ENCODE measurements at places on chromosomes 5 and 9. TPM values are rescaled to one million over a fixed set of nuclear protein-coding genes. Genes with fewer than 3 reads are reported as not detected.

DNA sequence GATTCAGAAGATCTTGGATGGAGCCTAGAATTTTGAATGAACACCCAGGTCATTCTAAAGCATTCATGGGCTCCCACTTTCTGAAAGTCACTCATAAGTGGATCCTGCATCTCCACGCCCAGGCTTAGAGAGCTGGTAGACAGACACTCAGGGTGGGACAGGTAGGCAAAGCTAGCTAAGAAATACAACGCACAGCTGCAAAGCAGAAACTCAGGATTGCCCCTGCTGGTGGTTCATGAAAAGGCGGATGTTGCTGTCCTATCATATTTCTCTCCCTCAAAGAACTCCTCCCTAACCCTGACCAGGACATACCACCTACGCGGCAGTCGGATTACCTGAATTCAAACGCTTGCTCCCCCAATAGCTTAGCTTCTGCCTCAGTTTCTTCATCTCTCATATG is 226.5 kb downstream of the GLIS3 start:
- no peaks in the 10 kb centered on the region for H3K36me3 ChIP-seq
- H3K27ac ChIP-seq, result no peak overlapping the region
- no peaks in the 10 kb centered on the region for H3K27me3 ChIP-seq
- no peak overlapping the region for H3K4me3 ChIP-seq
- no peaks in the 10 kb centered on the region for H3K4me1 ChIP-seq

GRCh38 chr9:129077236-129077635 is 3.7 kb upstream of the DOLPP1 start:
- no peak overlapping the region for H3K27ac ChIP-seq
- DNase-seq, result no peak
- H3K4me1 ChIP-seq, result peaks cover 9% of the 10 kb centered on the region
- no peaks in the 10 kb centered on the region for H3K36me3 ChIP-seq
- no peak overlapping the region for H3K4me3 ChIP-seq
- H3K27me3 ChIP-seq, result no peaks in the 10 kb centered on the region

DNA sequence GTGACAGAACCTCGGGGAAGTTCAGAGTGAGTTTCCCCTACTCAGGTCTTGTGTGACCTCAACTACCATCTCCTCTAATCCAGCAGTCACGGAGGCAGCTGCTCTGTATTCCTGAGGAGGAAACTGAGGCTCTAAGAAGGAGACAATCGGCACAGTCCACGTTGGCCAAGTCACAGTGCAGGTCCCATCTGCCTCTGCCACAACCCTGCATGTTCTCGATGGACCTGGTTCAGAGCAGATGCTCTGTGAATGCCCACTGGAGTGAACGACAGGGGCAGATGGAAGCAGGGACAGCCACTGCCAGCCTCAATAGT is 722 bp upstream of the ERGIC1 start:
- no peak overlapping the region for H3K27ac ChIP-seq
- H3K36me3 ChIP-seq, result no peaks in the 10 kb centered on the region
- H3K27me3 ChIP-seq, result no peaks in the 10 kb centered on the region
- peaks cover 32% of the 10 kb centered on the region for H3K4me1 ChIP-seq

DNA sequence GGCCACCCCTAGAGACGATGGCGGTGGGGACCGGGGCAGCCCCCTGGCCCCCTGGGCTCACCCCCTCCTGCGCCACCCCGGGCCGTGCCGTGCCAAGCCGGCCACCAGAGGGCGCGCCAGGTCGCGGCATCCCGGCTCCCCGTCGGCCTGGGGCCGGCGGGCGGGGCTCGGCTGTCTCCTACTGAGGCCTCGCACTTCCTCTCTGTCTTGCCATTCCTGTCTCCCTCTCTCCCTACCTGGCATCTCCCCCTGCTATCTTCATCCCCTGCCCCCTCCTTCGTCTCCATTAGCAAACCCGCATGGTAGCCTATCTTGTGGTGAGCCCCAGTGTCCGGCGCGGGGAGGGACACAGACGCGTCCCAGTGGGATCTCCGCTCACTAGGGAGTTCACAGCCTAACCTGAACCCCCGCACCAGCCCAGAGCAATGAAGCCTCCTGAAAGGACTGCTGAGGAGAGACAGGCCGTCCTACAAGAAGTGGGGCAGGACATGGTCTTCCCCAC is 29.8 kb upstream of the FABP6 start:
- H3K4me3 ChIP-seq, result peak overlapping the region; percentile 45
- H3K4me1 ChIP-seq, result peaks cover 8% of the 10 kb centered on the region
- DNase-seq, result no peak
- no peaks in the 10 kb centered on the region for H3K27me3 ChIP-seq

DNA sequence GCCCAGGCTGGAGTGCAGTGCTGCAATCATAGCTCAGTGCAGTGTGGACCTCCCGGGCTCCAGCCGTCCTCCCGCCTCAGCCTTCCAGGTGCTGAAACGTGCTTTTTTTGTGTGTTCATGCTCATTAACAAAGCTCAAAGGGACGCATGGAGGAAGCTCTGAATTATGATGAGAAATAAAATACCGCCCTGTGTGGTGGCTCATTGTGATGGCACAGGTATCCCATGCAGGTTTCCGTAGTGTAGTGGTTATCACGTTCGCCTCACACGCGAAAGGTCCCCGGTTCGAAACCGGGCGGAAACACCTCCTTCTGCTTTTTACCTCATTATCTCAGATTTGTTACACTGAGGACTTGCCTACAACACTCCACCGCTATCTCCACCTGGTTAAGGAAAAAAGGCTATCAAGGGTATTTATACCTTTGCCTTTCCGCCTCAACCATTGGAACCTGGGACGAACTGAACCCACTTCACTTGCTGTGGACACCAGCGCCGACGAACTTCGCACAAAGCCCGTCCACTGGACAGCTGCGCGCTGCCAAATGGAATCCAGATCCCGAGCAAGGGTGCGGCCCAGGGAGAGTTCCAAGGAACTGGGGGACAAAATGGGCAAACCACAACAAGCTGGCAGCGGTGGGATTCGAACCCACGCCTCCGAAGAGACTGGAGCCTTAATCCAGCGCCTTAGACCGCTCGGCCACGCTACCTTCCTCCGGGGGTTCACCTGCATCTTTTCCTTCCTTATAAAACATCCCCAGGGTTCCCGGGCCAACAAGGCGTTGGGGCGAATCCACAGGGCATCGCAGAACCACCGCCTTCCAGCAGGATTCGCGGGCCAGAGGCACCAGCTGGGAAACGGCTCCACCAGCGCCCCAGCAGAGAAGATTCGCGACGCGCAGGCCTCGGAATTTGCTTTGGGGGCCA is 26.3 kb downstream of the OR2V2 start:
- no peaks in the 10 kb centered on the region for H3K36me3 ChIP-seq
- H3K27me3 ChIP-seq, result no peaks in the 10 kb centered on the region
- peak overlapping the region; percentile 66 for H3K4me3 ChIP-seq
- DNase-seq, result peak; percentile 84

- no peaks in the 10 kb centered on the region for H3K27me3 ChIP-seq
- H3K27ac ChIP-seq, result peak overlapping the region; percentile 74
- peaks cover 18% of the 10 kb centered on the region for H3K4me1 ChIP-seq
- no peak overlapping the region for H3K4me3 ChIP-seq
- peak; percentile 65 for DNase-seq
These were observed 23.4 kb downstream of the CORO2A start for GRCh38 chr9:98168941-98169488.

GRCh38 chr9:75414371-75415160 is 326.3 kb downstream of the OSTF1 start:
- H3K4me3 ChIP-seq, result no peak overlapping the region
- no peaks in the 10 kb centered on the region for H3K36me3 ChIP-seq

DNA sequence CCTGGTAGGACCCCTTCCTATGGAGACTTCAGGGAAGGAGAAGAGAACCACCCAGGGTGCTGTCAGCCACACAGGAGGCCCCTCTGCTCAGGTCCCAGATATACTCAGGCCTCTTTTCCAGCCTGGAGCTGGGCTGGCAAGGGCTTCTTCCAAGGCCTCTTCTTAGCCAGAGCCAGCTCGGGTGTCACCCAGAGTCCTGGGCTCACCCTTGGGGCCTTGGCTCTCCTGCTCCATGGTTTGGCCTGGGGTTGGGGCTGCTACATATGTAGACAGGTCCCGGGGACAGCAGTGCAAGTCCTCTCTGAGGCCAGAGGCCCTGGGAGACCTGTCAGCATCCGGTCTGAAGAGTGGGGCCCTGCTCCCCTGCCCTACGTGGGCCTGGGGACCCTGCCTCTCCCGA is 22.8 kb downstream of the PAEP start:
- no peak overlapping the region for H3K4me3 ChIP-seq
- no peaks in the 10 kb centered on the region for H3K27me3 ChIP-seq
- H3K27ac ChIP-seq, result no peak overlapping the region
- H3K36me3 ChIP-seq, result no peaks in the 10 kb centered on the region
- no peaks in the 10 kb centered on the region for H3K4me1 ChIP-seq

- H3K4me3 ChIP-seq, result no peak overlapping the region
- peaks cover 7% of the 10 kb centered on the region for H3K27me3 ChIP-seq
These were observed 1.4 kb upstream of the NKD2 start for GRCh38 chr5:1007221-1007680.

GRCh38 chr5:5967373-5967772 is 411.0 kb downstream of the MED10 start:
- no peak overlapping the region for H3K27ac ChIP-seq
- no peaks in the 10 kb centered on the region for H3K27me3 ChIP-seq
- no peak for DNase-seq

- no peak overlapping the region for H3K27ac ChIP-seq
- no peaks in the 10 kb centered on the region for H3K27me3 ChIP-seq
- H3K4me3 ChIP-seq, result no peak overlapping the region
- no peaks in the 10 kb centered on the region for H3K36me3 ChIP-seq
These were observed 149.2 kb downstream of the CEP120 start for GRCh38 chr5:123273984-123274383.

DNA sequence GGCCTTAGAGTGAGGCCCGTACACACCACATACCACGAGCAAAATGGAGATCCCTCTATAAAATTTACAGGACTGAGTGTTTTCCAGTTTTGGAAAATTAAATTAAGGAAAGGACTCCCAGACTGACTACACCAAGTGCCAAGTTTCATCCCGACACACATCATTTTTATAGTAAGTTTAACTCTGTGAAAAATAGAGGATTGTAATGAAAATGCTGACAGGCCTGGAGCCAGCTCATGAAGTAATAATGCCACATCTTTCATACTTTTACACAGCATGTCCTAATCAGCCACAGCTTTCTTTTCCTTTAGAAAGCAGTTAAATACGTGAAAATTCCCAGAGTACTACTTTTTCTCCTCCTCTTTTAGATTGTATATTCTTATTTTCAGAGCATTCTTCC is 169.2 kb downstream of the SAXO1 start:
- no peaks in the 10 kb centered on the region for H3K36me3 ChIP-seq
- H3K27ac ChIP-seq, result no peak overlapping the region
- H3K4me3 ChIP-seq, result no peak overlapping the region

DNA sequence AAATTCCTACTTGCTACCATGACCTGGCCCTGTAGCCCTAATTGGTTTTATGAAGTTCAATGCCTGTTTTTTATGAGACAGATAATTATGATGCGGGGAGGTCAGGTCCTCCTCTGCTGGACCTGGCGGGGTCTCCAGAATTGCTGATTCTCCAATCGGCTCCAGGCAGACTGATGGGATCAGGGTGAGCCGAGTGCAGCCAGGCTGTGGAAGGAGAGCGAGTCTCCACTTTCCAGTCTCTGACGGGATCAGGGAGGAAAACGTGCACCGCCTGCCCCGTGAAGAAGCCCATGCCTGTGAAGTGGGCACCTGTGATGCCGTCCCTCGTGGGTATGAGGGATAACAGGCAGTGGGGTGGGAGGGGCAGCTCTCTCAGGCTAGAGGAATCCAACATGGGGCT is 71.5 kb upstream of the HSPA9 start:
- no peaks in the 10 kb centered on the region for H3K27me3 ChIP-seq
- no peaks in the 10 kb centered on the region for H3K36me3 ChIP-seq

- H3K27ac ChIP-seq, result no peak overlapping the region
- DNase-seq, result no peak
- H3K4me3 ChIP-seq, result no peak overlapping the region
- no peaks in the 10 kb centered on the region for H3K27me3 ChIP-seq
These were observed 11.7 kb downstream of the MED7 start for GRCh38 chr5:157130925-157131324.

DNA sequence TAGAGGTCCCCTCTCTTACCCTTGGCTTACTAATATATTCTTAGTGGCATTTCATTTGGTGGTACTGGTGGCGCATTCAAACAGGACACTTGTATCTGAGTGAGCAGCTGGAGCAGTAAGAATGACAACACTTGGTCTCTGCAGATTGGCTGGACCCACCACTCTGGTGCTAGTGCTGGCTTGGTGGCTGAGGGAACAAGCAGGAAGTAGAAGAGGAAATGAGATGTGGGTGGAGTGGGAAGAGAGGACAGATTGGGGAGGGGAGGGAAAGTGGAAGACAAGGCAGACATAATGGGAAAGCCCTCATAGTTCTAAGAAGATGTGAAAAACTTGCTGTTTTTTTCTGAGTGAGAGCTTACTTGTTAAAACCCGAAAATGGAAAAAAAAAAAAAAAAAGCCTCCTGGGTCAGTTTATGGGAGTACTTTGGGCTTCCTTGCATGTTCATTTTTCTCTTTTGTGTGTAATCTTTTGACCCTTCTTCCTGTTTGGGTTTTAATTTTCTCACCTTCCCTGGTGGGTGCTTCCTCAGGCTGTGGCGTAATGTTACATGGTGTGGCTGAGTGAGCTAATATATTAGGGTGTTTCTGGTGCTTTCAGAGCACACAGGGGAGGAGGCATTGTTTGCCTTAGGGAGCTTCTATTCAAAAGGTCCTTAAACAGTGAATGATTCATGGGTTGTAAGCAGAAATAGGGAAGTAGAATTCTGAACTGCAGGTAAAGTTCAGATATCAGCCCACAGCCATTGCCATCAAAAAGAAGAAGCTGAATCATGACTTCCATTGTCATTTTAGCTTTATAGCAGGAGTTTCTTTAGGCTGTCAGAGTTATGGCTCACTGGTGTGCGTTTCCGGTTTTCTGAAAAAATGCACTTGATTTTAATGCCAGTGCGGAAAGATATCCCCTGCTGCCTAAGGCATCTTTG is 52.3 kb downstream of the TLE4 start:
- H3K27me3 ChIP-seq, result no peaks in the 10 kb centered on the region
- H3K27ac ChIP-seq, result peak overlapping the region; percentile 67
- peak; percentile 79 for DNase-seq
- peaks cover 10% of the 10 kb centered on the region for H3K4me1 ChIP-seq

The HAVCR1 gene
- total RNA-seq, result not detected

The TAF11L5 gene
- total RNA-seq, result not detected

The TXNDC8 gene
- not detected for total RNA-seq

The ZNF658 gene
- total RNA-seq, result 3.2 TPM

The NMUR2 gene
- total RNA-seq, result not detected

The CFAP77 gene
- total RNA-seq, result not detected

The RETREG1 gene
- 8.0 TPM for total RNA-seq

The PCDHGC4 gene
- 1.1 TPM for total RNA-seq

Data from GM12878 (cell line).